Activated B cell treated with CpG ODN at 0.5 μM for 24 hours (primary cell): ENCODE measurements at places on chromosomes 1 and 21.

GRCh38 chr1:64245495-64245894 lies 42.1 kb downstream of the UBE2U start:
- no peak for DNase-seq

GRCh38 chr1:22611530-22611947 lies 24.9 kb upstream of the C1QA start:
- no peak for DNase-seq

- no peak for DNase-seq
These were observed 153.2 kb downstream of the VPS13D start for GRCh38 chr1:12383001-12383400.

GRCh38 chr1:175343945-175344344 lies 151.4 kb upstream of the KIAA0040 start:
- no peak for DNase-seq

DNA sequence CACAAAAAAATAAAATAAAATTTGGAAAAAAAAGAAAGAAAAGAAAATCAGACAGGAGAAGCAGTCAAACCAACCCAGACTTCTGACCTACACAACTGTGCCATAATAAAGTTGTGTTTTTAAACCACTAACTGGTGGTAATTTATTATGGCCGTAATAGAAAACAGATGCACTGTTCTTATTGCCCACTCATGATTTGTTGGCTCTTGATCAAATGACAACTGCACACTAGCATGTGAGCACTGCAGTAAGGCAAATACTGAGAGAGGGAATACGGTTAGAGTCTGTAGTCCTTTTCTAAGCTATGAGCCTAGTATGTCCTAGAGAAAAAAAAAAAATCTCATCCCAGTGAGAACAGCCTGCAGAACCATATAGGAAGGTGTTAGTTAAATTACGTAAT lies 61.2 kb upstream of the TNR start:
- no peak for DNase-seq

- no peak for DNase-seq
These were observed 24.3 kb downstream of the UBE2Q1 start for GRCh38 chr1:154533952-154534844.

GRCh38 chr1:163231385-163231784 lies 28.7 kb upstream of the RGS5 start:
- no peak for DNase-seq

GRCh38 chr1:151801310-151801820 lies 3.9 kb downstream of the LINGO4 start:
- DNase-seq = no peak

- DNase-seq = no peak
These were observed 91.3 kb downstream of the ATP5PO start for GRCh38 chr21:33824156-33824941.

DNA sequence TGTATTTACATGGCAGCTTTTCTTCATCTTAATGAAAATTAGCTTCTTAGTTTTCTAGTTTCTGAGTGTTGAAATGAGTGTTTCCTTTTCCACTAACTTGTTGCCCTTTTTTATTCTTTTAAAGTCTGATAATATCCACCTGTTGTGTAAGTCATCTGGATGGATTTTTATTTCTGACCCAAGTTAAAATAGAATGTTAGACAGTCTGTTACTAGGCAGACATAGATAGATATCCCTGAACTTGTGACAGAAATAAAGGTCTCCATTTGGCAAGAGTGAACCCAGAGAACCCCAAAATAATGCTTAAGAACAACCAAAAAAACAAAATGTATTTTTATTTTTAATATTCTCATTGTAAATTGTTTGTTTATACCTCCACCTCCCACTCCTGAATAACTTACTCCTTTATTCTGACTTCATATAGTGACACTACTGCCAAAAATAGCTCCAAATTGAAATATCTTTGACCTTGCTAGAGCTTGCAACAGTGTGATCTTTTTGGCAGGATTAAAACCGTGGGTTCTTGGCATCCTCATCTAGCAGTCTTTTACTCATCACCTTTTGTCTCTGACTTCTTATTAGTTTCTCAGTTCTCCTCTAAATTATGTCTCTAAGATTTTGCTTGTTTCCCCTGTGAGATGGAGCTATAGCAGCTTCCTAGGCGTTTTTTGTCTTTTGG lies 26.9 kb upstream of the SH3D21 start:
- no peak for DNase-seq

DNA sequence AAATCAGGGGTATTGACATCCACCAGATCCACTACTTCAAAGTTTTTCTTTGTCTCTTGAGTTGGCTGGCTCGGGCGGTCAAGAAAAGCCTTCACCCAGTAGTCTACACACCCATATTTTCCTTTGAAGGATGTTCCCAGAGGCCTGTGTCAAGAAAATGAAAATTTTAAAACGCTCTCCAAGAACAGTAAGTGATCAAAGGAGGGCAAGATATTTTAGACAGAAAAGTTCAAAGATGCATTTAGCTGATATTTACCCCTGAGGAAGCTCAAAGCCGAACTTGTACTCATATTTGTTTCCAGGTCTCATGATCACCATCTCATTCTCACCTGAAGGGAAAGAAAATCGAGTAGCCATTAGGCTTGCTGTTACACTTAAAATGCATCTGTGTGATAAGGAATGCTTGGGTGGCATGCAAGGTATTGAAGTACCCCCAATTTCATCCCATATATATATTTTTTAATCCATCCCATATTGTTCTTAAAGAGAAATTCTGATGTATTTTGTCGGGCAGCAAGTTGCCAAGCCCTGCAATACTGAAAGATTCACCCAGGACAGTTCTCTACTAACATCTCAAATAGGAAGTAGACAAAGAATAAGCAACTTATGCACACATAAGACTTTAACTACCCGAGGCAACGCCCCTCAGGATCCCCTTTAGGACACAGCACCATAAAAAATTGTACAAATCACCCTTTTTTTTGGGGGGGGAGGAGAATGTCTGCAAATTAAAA lies 1.1 kb downstream of the TXNIP start:
- DNase-seq = no peak

DNA sequence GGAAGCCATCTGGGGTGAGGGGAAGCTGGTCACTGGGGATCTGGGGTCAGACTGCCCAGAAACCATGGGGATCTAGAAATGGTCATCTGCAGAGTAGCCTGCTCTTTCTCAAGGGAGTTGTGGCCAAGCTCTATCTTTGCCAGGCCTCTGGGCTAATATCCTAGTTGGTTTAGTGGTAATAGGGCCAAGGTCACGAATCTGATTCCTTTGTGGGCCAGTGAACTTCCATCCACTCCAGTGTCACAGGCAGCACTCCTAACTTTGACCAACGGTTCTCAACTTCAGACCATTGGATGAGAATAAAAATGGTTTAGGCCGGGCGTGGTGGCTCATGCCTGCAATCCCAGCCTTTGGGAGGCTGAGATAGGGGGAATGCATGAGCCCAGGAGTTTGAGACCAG lies 28.1 kb upstream of the PPP2R5A start:
- no peak for DNase-seq

- DNase-seq = no peak
These were observed 71.3 kb downstream of the WDR4 start for GRCh38 chr21:42807938-42808613.

- DNase-seq = peak; percentile 25
These were observed 28.3 kb upstream of the PCBP3 start for GRCh38 chr21:45615145-45615711.

DNA sequence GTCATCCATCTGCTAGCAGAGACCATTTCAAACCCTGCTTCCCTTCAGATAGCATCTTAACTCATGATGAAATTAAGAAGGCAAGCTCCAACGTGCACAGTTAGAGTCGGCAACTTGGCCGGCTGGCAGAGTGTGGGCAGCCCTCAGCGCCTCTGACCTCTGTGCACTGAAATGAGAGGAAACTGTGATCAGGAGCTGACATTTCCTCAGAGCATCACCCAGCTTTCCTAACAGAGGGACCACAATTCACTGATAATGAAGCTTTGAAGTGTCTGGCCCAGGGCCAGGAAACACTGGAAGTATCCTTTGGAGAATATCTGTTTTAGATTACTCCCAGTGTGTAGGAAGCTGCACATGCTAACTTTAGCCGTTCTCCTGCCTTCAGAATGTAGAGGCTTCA lies 145.0 kb upstream of the ZC3H11B start:
- DNase-seq = no peak

DNA sequence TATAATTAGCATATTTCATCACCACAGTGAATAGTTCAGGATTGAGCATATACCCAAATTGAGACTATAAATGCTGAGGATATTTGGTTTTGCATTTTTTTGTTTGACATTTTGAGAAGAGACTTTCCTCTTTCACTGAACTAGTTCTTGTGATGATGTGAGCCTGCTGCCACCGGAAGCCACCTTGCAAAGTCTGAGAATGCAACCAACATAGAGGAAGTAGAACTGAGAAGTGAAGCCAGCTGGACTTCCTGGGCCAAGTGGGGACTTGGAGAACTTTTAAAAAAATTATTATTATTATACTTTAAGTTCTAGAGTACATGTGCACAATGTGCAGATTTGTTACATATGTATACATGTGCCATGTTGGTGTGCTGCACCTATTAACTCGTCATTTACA lies 102.3 kb downstream of the RPE65 start:
- no peak for DNase-seq

- no peak for DNase-seq
These were observed 2.7 kb upstream of the VANGL2 start for GRCh38 chr1:160397651-160398050.

GRCh38 chr1:49364676-49365075 lies 588.0 kb upstream of the BEND5 start:
- no peak for DNase-seq

DNA sequence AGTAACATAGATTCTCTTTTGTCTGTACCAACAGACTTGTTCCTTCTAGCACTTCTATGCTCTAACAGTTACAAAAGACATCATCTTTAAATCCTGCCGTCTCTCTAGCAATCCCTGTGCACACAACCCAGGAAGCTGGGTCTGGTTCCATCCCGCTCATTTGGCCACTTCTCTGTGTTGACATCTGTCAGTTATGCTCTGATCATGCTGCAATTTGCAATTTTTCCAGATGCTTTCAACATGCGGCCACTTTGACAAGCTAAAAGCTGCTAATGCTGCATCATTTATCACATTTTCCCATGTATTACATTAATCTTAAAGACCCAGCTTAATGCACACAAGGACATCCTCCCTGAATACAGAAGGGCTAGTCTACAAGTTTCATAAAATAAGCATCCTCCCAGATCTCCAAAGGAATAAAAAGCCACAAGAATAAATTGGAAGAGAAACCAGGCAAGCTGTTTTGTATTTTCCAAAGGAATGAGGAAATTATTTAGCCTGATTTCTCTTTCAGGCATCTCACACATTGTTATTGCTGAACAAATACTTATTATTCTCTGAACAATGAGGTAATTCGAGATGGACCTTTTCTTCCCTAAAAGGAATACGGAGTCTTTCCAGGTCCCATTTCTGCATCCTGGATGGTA lies 19.0 kb upstream of the LRRC52 start:
- DNase-seq = no peak

- DNase-seq = no peak
These were observed 35.1 kb upstream of the DISC1 start for GRCh38 chr1:231591466-231591865.

DNA sequence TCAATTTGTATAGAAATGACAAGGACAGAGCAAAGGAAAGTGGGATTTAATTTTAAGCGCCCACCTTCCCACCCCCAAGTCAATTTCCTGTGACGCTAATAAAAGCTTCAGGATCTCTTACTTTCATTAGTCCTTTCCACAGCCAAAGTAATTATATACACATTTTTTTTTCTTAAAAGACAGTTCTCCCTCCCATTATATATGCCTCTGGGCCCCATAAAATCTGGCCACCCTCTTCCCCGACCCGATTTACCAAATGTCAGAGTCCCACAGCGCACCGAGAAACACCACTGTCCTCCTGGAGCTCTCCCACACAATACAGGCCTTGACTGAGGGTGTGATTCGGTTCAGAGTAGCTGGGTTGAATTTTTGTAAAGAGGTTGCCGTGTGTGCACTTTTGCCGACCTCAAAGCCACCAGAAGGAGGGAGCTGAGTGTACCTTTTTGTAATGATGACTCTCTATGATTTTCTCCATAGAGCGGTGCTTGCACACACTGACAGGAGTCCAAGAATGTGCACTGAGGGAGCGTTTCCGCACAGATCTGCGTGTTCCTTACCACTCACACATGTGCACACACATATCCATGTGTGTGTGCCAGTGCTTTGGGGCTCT lies 26.2 kb upstream of the IL10 start:
- no peak for DNase-seq

DNA sequence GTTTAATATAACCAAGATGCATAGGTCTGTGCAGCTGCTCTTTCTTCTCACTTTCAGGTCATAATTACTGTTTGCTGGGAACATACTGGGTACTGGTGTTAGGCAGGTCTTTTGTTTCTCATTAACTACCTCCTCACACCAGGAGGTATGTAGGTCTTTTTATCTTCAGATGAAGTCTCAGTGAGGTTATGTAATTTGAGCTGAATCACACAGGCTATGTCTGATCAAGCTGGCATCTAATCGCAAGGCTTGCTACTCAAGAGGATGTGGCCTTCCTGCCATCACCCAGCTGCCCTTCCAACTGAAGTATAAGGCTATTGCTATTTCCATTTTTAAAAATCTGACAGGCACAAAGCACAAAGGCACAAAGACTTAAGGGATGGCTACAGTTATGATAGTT lies 96.4 kb downstream of the RUNX1 start:
- no peak for DNase-seq

DNA sequence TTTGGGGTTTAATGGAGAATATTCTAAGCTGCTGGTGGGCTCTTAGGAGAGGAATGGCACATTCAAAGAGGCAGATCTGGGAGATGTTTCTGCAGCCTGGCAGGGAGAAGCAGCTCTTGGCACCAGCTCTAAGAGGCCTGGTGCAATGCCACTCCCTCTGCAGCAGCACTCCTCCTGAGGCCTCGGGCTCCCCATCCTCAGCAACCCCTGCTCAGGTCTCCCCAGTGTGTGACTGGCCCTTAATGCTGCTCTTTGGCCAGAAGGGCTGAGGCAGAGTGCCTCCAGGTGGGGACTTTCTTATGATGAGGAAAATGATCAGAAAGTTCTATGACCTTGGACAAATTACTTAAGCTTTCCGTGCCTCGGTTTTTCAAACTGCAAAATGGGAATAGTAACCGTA lies 55.5 kb downstream of the MAB21L3 start:
- DNase-seq = no peak

GRCh38 chr1:38917337-38917736 lies 24.3 kb downstream of the RHBDL2 start:
- no peak for DNase-seq

DNA sequence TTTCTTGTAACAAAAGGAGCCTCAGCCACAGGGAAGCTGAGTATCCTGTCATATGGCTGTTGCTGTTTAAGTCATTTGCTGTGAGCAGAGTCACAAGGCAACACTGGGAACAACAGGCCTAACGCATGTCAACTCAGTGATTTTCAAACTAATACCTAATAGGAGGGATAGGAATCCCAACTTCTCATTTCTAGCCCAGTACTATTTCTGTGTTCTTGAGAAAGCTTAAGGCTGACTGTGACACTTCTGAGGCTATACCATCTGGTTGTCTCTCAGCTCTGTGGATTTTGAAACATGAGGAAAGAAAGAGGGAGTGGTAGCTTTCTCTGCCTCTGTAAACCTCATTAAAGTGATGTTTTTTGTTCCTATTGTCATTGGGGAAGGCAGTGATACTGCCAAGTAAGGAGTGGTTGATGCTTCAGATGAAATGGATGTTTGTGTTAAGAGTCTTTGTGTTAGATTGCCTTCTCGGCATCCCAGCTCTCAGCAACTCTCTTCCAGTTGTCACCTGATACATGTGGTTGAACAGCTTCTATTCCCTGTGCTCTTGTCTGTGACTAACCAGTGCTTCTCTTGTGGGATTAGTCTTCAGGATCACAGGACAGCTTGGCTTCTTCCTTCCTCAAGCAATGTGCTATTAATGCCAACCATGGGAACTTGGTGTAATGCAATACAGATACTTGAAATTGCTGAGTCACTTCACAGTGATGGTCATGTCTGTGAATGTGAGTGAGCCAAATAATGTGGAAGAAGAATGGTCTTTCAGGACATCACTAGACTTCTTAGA lies 166.8 kb upstream of the IVNS1ABP start:
- DNase-seq = no peak
